ENCODE measurements at places on chromosomes 5 and 9.

DNA sequence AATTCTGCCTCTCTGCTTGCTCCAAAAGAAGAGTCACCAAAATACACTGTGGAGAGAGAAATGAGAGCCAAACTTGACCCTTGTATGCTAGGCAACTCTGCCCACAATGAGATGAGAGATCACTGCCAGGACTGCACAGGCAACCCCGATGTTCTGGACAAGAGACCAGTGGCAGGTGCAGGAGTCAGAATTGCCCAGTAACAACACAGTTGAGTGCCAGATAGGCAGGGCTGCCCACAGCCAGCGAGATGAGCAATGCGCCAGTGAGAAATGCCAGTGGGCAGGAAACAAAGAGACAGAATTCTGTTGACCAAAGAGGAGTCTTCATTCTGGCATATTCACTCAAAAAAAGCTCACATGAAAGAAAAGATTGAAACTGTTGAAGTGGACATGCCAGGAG lies 570.7 kb downstream of the CAAP1 start:
- no peak for DNase-seq

- DNase-seq, result no peak
These were observed 439.1 kb downstream of the DMAC1 start for GRCh38 chr9:7360513-7360912.

DNA sequence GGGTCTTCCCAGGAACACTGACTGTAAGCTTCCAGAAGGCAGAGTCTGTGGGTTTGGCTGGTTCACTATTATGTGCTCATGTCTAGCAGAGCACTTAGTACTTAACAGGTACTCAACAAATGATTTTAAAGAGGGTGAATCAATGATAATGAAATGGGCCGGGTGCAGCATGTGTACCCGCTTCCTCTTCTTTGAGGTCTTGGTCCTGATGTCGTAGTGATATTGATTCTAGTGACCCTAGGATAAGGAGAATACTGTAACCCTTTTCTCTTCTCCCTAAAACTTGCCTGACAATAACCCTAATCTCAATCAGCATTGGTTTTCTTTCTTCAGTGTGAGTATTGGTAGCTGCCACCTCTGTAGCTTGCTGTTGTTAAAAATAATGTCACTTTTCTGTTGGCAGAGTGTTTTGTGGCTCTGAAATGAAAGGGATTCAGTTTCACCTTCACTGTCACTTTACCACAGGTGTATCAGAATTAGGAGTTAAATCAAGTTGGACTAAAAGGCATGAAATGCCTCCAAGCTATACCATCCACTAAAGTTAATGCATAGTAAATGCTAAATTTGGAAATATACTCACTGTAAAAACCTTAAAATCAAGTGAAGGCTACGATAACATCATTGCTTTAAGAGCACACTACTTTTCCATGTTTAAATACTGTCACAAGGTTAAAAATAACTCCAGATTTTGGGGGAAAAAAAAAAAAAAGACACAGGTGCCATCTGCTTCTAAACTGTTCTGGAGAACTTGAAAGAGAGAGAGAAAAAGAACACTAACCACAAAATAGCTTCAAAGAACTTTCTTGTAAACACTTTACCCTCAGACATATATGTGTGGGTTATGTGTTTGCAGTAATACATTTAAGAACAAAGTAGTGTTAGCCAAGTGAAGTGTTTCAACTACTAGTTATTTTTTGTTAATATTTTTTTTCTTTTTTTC lies 6.0 kb downstream of the CAMK4 start:
- DNase-seq, result no peak

DNA sequence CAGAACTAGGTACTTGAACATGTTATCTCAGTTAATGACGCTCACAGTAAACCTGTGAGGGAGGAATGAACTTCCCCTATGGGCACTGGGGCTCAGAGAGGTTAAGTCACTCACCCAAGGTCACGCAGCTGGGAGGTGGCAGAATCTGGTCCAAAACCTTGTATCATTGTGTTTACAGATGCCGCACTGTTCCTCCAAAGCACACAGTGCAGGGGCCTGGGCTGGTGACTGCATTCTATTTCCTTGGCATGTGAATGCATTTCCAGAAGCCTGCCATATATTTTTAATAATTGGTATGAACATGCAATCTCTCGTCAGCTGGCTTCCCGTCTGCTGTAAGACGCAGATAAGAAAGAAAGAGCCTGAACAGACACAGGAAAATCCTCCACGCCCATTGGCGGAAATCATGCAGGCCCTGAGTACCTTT lies 77.0 kb upstream of the TBC1D2 start:
- DNase-seq, result no peak

All from activated gamma-delta T cell treated with Interleukin-2 at 50 U/mL for 16 hours (primary cell).